ENCODE measurements at places on chromosomes 2 and 18.

DNA sequence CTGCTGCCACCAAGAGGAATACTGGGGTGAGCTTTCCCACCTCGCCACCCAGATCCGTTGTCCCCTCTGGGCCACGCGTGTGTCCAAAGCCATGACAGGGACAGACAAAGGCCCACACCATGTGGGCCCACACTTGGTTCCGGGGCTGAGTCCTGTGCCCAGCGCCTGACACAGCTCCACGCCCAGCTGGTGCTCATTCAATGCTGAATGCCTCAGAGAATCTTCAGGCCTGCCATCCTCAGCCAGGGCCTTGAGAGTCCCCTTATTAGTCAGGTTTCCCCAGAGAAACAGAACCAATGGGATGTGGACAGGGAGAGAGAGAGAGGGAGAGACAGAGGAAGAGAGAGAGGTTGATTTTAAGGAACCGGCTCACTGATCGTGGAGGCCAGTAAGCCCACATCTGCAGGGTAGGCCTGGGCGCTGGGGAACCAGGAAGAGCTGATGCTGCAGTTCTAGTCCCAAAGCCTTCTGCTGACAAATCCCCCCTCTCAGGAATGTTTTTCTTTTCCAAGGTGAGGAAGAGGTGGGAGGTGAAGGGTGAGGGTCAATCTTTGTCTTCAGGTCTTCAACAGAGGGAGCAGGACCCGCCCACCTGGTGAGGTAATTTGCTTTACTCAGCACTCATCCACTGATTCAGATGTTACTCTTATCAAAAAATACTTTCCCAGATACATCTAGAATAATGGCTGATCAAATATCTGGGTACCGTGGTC lies 10.2 kb upstream of the SPATA3 start:
- DNase-seq, result no peak

DNA sequence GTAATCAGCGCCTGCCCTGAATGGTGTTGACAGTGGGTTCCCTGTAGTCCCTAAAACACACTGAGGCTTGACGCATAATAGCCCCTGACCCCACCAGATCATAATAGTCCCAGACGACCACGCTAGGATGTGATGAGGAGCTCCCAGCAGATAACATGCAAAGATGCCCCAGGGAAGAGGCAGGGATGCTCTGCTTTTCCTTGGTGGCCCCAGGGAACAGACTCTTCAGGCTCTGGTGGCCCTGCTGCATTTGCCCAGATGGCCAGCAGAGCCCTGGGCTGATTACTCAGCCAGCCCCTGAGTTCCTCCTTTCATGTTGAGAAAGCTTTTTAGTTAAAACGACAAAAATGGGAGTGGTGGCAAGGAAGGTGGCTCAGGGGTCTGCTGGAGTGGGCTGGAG lies 5.9 kb upstream of the NCKAP5 start:
- no peak for DNase-seq

GRCh38 chr18:32771871-32772580 lies 797 bp downstream of the KLHL14 start:
- DNase-seq, result no peak

- DNase-seq, result no peak
Measured at GRCh38 chr2:221533299-221533698, 38.8 kb downstream of the EPHA4 start.

DNA sequence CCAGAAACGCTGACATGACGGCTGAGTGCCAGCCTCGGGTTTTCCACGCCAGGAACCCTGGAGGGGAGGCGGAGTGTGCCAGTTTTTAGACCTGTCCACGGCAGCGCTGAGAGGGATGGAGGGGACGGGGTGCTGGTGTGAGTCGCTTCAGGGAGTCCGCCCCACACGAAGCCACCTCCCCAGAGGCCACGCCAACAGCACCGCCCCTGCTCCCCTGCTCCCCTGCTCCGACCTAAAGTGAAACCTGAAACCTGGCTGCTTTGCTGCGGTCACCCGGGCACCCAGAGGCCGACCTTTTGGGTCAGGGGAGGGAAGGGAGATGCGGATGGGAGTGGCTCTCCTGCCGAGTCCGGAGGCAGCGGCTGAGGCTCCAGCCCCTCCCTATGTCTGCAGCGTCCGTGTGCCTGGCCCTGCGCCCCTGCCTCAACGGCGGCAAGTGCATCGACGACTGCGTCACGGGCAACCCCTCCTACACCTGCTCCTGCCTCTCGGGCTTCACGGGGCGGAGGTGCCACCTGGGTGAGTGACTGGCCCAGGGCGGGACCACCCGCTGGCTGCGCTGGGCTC lies 38.1 kb downstream of the SNED1 start:
- no peak for DNase-seq

DNA sequence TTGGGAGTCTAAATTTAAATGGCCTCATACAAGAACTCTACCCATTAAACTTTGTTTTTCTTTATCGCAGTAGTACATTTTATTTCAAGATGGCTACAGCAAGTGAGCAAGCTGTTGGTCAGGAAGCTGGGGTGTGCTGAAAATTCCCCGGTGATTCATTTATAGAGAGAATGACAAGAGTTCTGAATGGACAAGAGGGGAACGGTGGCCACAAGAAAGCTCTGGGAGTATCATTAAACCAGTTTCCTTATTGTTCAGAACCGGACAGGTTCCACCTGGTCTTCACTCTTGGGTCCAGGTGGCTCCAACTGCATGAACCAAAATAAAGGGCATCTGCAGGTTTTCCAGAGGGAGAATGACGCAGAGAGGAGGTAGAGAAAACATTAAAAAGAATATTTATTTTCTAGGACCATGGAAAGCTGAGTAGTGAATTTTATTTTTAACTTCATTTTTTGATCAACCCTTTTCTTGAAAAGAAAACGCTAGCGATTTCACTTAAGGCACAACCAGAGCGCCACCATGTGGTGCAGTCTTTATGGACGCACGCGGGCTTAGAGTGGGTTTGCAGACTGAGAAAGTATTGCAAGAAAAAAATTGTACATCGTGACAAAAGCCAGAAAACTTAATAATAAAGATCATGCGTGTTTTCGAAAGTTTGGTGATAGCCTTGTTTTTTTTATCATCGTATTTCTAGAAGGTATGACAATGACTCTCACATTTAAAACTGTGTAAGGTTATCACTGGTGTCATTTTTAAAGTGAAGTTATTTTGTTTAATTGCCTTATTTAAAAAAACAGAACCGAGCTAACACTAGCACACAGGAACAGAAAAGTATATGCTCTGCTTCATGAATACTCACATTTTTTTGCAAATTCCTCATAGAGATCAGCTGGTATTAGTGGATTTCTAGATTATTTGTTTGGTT lies 97.9 kb upstream of the NOL4 start:
- DNase-seq, result peak; percentile 75

DNA sequence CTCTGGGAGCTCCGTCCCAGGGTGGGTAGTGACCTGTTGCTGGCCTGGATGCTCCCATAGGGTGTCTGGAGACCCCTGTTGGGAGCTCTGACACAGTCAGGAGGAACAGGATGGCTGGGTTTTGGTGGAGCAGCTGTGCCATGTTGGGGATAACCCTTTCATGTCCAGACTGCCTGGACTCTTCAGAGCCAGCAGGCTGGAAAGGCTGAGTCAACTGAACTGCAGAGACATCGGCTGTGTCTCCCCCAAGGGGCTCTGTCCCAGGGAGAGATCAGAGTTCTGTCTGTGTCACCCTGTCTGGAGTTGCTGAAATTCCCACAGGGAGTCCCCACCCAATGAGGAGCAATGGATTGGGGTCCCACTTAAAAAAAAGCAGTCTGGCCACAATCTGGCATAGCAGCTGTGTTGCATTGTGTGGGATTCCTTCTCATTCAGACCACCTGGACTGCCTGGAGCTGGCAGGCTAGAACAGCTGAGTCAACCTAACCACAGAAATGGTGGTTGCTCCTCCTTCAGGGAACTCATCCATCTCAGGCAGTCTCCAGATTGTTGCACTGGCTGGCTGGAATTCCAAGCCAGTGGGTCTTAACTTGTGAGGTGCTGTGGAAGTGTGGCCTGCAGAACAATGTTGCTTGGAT lies 37.2 kb downstream of the AGPS start:
- no peak for DNase-seq

GRCh38 chr2:20207051-20207450 lies 17.9 kb downstream of the SDC1 start:
- no peak for DNase-seq

DNA sequence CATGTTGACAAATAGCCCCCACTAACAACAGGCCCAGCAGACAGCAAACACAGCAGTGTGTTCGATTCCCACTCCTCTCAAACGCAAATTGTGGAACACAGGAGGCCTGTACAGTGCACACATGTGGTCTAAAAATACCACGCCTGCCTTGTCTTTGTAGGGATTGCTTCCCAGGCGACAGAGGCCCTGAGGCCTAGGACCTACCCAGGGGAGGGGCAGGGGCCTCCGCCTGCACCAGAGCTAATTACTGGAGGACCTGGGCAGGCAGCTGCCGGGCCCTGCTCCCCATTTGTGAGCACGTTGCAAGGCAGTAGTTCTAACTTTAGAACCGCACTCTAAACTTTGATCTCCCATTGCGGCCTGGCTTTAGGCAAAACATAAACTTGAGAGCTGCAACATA lies 316.0 kb downstream of the TXNL1 start:
- no peak for DNase-seq

GRCh38 chr2:162890690-162891311 lies 52.2 kb upstream of the KCNH7 start:
- DNase-seq, result peak; percentile 67

DNA sequence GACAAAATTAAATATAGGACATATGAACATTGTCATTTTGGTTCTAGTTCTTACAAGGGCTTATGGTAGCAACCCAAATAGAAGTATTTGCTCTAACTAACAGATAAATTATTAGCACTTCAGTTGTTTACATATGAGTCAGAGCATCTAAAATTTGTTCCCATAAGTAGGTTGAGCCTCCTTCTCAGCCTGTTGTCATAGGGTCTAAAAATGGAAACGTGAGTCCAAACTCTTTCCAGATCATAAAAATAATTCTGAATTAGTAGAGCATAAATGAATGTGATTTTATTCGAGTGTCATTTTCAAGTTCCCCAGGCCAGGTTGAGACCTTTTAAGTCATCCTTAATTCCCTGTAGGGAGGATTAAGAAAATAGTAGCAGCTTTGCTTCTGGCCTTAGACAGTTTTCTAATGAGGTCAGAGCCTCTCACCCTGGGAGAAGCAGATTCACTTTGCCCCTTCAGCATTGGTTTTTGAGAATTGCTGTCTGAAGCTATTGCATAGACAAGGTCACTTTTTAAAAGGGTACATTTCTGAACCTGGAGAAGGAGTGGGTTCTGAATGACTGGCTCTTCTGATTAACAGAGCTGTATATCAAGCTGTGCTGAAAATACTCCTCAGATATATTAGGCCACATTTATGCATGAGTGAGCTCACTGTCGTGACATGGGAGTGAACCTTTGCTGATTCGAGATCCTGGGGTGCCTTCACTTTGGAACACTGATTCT lies 164.3 kb downstream of the NEDD4L start:
- no peak for DNase-seq

DNA sequence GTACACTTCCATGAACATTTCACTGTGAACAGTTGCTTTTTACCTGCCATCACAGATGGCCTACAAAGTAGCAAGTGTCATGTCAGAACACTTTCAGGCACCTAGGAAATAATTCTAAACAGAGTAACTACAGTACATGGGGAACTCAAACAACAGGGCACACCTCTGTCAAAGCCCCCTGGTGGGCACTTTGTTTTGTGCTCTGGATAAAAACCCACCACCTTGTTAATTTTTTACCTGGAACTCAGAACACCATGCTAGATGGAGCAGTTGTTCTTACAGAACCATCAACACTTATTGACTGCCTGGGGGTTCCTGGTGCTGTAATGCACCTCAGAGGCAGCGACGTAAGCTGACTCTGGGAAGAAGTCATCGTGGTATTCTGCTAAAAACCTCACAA lies 2.3 kb downstream of the MSL3B start:
- no peak for DNase-seq

DNA sequence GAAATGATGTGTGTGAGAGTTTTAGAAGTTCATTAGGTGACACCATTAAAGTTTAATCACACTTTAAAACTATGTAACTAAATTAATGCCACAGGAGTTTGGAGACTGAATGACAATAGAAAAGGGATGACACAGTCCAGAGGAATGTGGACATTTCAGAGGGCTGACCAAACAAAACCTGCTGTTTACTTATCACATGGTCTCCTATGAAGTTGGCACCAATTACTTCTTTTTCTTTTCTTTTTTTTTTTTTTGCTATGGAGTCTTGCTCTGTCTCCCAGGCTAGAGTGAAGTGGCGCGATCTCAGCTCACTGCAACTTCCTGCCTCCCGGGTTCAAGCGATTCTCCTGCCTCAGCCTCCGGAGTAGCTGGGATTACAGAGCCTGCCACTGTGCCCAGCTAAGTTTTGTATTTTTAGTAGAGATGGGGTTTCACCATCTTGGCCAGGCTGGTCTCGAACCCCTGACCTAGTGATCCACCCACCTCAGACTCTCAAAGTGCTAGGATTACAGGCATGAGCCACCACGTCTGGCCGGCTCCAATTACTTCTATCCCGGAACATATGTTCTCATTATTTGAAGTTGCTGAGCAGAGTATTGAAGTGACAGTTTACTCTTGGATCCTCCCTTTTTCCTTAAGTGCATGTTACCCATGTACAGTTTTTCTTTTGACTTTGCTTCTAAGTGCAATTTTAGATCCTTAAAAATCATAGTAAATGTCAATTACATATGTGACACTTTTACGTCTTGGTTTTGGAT lies 4.3 kb downstream of the AGPS start:
- DNase-seq, result no peak

- DNase-seq, result no peak
Measured at GRCh38 chr2:233350708-233351107, 3.6 kb upstream of the DGKD start.

DNA sequence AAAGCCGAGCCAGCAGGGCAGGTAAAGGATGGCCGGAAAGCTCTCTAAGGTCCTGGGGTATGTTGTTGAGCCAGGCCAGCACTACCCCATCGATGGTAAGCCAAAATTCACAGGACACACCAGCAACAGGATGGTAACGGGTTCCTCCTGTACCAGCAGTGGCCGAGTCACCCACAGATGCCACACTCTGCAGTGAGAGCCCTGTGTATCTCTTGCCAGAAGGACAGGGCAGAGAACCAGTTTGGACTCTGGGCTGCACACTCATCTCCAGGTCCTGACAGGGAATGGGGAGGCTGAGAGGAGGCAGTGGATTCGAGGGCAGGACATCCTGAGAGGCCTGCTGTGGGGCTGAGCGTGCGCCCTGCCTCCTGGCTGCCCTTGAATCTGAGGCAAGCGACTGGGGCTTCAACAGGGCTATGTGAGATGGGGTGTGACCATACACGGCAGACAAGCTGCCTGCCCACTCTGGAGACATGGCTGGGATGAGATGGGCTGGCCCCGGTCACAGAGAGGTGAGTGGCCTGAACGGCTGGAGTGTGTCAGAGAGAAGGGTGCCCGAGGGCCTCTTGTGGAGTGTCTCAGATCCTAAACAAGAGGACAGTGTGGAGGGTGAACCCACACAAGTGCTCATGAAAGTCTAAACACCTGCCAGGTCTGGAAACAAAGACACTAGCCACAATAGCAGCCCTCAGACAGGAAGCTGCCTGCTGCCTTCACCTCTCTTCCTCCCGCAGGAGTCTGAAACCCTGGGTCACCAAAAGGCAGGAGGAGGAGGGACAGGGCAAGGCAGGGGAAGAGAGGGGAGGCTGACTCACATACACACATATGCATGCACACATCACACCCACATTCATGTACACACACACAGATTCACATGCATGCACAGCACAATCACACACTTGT lies 182.3 kb downstream of the LOXHD1 start:
- no peak for DNase-seq

- no peak for DNase-seq
Measured at GRCh38 chr2:221051162-221051561, 520.9 kb downstream of the EPHA4 start.
